ENCODE measurements at places on chromosomes 11 and 22.
A peak's percentile ranks its signal among the peaks of the same experiment; 100 is the strongest.

DNA sequence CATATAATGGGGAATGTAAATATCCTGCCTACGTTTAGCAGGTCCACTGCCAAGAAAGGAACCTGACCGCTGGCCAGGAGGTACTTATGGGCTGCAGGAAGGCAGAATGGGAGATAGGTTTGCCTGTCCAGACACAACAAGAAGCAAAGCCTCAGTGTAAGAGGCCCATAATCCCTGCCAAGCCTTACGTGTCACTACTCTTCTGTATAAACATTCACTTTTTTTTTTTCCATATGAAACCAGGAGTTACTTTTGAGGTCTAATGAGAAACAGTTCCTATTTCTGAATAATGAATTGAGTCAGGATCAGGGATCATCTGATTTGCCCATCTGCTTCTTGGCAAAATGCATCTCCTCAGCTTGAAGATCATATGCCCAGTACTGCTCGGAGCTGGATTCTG, 230.2 kb downstream of the NTM start:
- DNase-seq: no peak

GRCh38 chr11:61110255-61111049, 8.2 kb downstream of the CD5 start:
- no peak for DNase-seq

- no peak for DNase-seq
Observed at GRCh38 chr11:62538470-62539237, 8.0 kb downstream of the AHNAK start.

- DNase-seq: no peak
Observed at GRCh38 chr11:92955860-92956259, 13.6 kb upstream of the MTNR1B start.

- DNase-seq: no peak
Observed at GRCh38 chr11:22193348-22194051, 615 bp downstream of the ANO5 start.

- DNase-seq: no peak
Observed at GRCh38 chr22:41528938-41529561, 15.2 kb downstream of the POLR3H start.

- no peak for DNase-seq
Observed at GRCh38 chr22:37628830-37629229, 10.6 kb upstream of the SH3BP1 start.

DNA sequence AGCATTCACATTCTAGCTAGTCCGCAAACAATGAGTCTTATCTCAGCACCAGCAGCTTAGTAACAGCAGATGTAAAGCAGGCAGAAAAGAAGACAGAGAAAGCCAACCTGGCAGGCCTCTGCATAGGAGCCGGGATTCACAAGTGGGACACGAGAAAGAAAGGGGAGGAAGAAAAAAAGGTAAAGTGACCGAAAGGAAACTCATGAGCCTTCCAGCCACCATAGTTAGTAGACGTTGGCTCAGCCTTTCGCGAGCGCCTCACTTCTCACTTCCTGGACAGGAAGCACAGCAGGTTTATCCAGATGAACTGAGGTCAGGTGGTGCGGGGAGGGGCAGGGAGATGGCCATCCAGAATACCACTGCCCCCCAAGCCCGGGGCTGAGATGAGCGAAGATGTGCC, 19.7 kb upstream of the KAT5 start:
- no peak for DNase-seq

GRCh38 chr22:45582236-45582954, 79.7 kb downstream of the FBLN1 start:
- DNase-seq: no peak

- no peak for DNase-seq
Observed at GRCh38 chr11:46246521-46246920, 30.9 kb upstream of the CREB3L1 start.

- no peak for DNase-seq
Observed at GRCh38 chr11:121236115-121237001, 56.2 kb upstream of the SC5D start.

DNA sequence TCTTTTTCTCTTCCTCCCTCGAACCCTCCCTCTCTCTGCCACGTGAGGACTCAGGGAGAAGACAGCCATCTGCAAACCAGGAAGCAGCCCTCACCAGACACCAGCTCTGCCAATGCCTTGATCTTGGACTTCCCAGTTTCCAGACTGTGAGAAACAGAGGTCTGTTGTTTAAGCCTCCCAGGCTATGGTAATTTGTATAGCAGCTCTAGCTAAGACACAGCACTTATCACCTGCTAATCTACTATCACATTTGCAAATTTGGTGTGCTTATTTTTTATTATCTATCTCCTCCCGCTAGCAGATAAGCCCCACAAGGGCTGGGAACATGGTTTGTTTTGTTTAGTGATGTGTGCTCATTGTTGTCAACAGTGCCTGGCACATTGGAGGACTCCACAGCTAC, 124.8 kb upstream of the OPCML start:
- no peak for DNase-seq

DNA sequence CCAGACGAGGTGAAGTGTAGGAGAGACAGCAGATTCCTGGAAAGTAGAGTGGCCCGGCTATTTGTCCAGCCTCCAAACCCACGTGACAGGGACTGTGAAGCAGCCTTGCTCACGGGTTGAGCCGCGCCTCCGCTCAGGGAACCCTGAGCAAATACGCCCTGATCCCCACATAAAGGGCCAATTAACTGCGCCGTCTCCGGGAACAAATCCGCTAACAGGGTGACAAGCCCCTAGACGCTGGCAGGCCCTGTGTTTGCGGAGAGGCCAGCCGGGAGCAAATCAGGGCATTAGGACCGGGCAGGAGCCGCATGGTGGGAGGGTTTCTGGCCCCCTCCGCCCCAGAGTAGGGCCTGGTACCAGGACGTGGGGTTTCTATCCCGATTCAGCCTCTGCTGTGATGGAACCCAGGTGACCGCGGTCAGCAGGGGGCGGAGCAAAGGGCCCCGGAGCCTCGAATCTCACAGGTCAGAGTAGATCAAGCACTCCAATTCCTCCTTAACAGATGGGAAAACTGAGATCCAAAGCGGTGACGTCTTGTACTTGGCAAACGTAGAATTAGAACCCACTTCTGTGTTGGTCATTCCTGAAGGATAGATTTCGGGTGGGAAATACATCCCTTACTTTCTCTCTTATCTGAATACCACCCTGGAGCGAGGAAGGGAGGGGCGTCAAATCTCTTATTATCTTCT, 2.0 kb upstream of the ROBO3 start:
- DNase-seq: no peak

GRCh38 chr11:45079943-45080719, 66.3 kb upstream of the PRDM11 start:
- DNase-seq: peak; percentile 28

GRCh38 chr11:1296287-1296686, 13.1 kb downstream of the TOLLIP start:
- DNase-seq: no peak

- DNase-seq: no peak
Observed at GRCh38 chr11:119479685-119480275, 56.8 kb upstream of the THY1 start.

DNA sequence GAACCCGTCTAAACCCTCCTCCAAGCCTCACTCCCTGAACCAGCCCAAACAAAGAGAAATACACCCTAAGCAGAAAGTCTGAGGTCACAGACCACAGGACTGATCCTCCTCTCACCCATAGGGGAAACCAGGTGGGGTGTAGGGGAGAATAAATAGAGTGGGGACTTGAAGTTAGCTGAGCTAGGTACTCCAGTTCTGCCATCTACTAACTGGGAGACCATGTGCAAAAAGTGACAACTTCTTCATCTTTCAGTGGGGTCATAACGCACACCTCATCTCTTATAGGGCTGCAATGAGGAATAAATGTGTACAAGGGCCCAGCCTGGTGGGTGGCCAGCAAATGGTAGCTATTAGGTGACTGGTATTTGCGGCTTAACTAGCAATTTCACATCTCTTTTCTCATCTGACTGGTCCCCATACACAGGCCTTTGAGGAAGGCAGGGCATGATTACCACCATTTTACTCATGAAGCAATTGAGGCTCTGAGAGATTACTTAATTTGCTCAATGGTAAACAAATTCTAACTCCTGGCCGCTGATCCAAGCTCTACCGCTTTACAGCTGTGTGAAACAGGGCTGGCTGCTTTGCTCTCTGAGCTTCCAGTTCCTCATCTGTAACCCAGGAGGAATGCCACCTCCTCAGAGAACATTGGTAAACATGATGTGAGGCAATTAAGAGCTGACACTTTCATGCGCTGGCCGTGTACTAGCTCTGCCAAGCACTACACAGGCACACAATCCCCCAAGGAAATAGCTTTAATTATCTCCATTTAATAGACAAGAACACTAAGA, 16.6 kb downstream of the TBC1D10A start:
- no peak for DNase-seq

DNA sequence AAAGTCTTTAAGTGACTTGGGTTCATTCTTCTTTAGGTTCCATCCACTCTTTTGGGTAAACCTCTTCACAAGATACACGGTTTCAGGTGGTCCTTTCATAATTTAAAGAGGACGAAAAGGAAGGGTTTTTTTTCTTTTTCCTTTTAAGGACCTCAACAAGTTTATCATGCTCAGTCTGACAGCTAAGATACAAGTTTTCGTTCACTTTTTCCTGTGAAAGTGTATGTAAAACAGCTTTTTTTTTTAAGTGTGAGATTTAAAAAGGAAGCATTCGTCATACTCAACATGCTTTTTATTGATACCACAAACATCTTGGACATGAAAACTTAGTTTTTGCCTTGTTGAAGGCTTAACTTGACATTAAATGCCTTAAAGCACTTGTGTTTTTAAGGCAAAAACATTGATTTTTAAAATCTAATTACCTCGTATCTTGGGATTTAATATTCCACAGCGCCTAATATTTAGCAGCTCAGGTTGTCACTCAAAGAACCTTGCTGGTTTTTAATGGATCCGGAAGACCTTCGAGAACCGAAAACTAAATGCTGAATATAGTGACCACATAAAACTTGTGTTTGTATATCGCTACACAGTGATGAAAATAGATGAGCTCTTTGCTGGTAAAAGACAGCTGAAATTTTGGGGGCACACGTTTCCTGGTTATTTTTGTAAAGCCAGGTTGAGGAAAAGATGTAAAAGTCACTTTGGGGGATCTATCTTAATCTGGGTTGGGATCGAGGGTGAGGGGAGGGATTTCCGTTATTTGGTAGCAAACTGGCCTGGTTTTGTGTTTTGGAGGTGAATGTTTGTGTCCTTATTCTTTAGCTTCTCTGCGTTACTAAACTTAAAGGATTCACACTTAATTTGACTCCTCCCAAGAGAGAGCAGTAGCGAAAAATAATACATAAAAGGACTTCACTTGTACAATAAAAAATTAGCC, 2.3 kb downstream of the PCF11 start:
- DNase-seq: no peak

- DNase-seq: no peak
Observed at GRCh38 chr11:21625982-21626381, 566.9 kb upstream of the ANO5 start.

DNA sequence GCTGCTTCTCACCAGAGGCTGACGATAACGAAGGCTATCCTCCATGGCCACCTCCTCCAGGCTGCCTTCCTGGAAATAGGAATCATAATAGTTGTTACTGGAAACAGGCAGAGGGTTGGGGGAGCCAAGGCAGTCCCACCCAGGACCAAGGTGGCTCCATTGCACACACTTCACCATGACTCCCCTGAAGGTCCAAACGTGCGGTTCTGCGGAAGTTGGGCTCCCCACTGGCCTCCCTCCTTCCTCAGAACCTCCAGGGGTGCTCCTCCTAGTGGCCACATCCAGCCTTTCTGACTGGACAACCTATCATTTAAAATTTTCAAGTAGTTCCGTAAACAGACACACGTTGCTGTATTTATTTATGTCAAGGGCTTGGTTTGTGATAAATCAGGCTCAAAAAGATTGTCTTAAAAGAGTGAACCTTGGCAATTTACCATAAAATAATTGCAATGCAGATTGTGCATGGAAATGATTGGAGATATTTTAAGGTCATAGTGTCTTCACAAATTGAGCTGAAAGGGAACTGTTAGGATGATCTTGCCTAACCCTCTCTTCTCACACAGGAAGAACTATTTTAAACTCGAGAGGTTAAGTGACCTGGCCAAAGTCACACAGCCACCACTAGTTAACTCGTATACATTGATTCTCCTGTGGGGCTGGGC, 1.4 kb upstream of the TCN2 start:
- DNase-seq: no peak

DNA sequence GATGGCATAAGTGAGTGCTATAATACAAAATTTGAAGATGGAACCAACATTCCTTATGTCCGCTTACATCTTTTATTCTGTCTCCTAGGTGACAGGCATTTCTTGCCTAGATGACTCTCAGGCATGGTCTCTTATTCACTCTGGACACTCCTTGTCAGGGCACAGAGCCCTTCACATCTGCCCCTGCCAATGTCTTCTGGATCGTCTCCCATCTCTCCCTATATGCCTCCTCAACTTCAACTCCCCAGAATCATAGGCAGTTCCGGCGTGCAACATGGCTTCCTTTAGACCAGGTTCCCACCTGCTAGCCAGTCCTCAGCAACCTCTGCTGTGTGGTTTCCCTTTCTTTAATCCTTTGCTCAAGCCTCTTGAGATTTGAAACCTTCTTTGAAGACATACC, 300.9 kb downstream of the TENM4 start:
- DNase-seq: no peak

DNA sequence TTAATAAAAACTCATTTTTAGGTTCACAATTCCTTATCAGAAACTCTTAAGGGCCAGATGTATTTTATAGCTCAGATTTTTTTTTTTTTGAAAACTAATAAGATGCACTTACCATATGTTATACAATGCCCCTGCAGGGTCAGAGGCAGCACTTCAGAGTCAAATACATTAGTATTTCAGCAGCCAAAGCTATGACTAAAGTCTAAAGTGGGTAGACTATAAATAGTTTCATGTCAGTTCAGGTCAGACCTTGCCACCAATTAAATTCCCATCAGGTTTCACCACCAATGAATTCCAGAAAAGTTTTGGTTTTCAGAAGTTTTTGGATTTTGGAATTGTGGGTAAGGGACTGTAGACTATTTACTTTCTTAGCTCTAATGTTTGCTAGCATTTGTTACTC, 75.9 kb downstream of the FAM83F start:
- DNase-seq: no peak

GRCh38 chr11:110432713-110433392, 3.1 kb downstream of the FDX1 start:
- DNase-seq: no peak

DNA sequence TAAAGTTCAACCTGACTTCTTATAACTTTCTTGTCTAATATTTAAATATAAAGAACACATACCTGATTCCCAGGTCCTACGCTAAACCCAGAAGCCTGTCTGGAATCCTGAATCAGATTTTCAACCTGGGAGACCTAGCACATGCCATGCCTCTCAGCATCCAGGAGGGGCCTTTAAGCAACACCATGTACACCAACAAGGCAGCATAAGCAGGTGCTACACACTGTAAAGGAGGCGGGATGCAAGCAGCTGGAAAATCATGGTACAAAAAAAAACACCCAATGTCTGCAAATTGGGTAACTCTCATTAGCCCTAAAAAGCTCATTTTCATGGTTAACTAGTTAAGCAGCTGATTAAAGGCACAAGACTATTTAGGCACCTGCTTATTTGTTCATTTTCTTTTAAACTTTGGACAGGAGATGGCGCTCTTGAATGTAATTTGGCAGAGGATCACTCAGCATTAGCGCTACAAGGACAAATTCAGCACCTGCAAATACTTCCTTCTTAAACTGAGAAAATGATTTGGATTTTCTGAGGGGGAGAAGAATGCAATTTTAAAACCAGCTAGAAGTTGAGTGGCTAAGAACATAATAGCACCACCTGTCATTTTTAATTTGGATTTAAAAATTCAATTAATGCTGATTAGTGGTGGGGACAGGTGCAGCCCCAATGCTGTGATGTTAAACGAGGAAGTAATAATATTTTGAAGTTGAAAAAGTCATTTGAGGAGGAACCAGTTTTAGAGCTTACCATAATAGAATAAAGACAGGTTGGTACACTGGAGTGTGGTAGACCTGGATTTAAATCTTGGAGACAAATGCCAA, 104.0 kb downstream of the FAR1 start:
- no peak for DNase-seq
